Right cardiac atrium (tissue), 5 donors: ENCODE measurements at places on chromosomes 6 and 20. TPM values are rescaled to one million over a fixed set of nuclear protein-coding genes. Genes with fewer than 3 reads are reported as not detected.

Gene SLC17A4
- total RNA-seq: not detected

Gene ALDH8A1
- total RNA-seq: 0.24 TPM

Gene SLC32A1
- total RNA-seq: not detected

Gene BIRC7
- total RNA-seq: not detected

Gene ANGPT4
- total RNA-seq: not detected

Gene BPI
- 0.28 TPM for total RNA-seq

Gene IYD
- not detected for total RNA-seq

Gene PBOV1
- total RNA-seq: not detected

Gene CST2
- not detected for total RNA-seq

Gene TLDC2
- total RNA-seq: not detected
